ENCODE measurements at places on chromosomes 12 and 14. TPM values are rescaled to one million over a fixed set of nuclear protein-coding genes. Genes with fewer than 3 reads are reported as not detected.

DNA sequence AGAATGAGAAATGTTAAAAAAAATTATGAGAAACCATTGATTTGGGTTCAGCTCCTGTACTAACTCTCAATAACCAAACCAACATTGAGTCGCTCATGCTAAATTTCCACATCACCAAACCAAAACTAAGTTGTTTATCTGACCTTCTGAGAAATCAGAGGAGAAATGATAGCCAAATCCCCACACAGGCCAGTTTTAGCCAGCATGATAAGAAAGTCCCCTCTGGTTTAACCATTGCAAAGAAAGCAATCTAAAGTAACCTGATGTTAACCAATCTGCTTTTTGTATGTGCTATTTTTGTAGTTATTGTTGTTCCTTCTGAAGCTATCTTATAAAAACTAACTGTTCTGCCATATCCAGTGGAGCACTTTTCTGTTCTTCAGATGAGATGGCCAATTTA lies 599.7 kb downstream of the SLC16A7 start:
- H3K4me1 ChIP-seq, result no peaks in the 10 kb centered on the region
- no peak overlapping the region for H3K4me3 ChIP-seq
- H3K36me3 ChIP-seq, result no peaks in the 10 kb centered on the region
- no peak for DNase-seq
- H3K27me3 ChIP-seq, result no peaks in the 10 kb centered on the region

- no peaks in the 10 kb centered on the region for H3K36me3 ChIP-seq
- no peak overlapping the region for H3K4me3 ChIP-seq
- H3K27ac ChIP-seq, result no peak overlapping the region
- H3K4me1 ChIP-seq, result no peaks in the 10 kb centered on the region
- no peak for DNase-seq
- H3K27me3 ChIP-seq, result no peaks in the 10 kb centered on the region
Observed at GRCh38 chr14:103931422-103931821, 3.2 kb downstream of the TDRD9 start.

- H3K27ac ChIP-seq, result no peak overlapping the region
- no peaks in the 10 kb centered on the region for H3K27me3 ChIP-seq
- H3K36me3 ChIP-seq, result no peaks in the 10 kb centered on the region
- no peaks in the 10 kb centered on the region for H3K4me1 ChIP-seq
Observed at GRCh38 chr12:29743801-29744200, 39.9 kb downstream of the TMTC1 start.

DNA sequence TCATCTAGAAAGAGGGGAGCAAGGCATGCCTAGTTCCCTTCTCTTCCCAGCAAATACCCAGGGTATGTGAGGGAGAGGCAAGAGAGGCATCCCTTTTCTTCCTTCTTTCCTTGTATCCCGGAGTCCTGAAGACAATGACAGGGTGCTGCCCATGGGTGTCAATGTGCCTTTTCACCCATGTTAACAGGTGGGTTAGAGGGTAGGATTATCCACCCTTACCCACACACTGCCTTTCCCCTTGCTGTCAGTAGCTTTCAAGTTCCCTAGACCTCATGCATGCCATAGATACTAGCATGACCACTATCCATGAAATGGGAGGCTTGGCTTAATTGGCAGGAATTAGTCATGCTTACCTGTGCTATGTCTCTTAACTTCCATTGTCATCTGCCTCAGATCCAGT lies 36.3 kb upstream of the PCNX1 start:
- H3K36me3 ChIP-seq, result no peaks in the 10 kb centered on the region
- H3K4me1 ChIP-seq, result no peaks in the 10 kb centered on the region
- DNase-seq, result no peak
- no peaks in the 10 kb centered on the region for H3K27me3 ChIP-seq
- H3K4me3 ChIP-seq, result no peak overlapping the region

LYZ gene
- 31.9 TPM for total RNA-seq

DNA sequence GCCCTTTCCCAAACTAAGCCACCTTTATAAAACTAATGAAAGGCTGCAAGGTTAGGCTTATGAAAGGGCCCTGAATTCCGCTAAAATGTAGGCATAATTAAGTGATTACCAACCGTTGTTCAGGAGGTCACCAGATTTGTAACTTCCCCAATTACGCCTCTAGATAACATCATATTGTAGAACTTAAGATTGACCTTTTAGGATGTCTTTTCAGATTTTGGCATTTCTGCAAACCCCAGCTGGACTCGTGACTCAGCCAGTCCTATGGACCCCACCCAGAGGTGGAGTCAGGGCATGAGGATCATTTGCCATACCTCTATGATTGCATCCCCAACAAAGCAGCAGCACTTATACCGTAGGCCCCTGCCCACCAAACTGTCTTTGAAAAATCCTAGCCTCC lies 3.7 kb upstream of the LPCAT3 start:
- H3K27ac ChIP-seq, result no peak overlapping the region
- peaks cover 15% of the 10 kb centered on the region for H3K4me1 ChIP-seq
- no peaks in the 10 kb centered on the region for H3K36me3 ChIP-seq
- DNase-seq, result no peak

NIN gene
- 7.4 TPM for total RNA-seq

DNA sequence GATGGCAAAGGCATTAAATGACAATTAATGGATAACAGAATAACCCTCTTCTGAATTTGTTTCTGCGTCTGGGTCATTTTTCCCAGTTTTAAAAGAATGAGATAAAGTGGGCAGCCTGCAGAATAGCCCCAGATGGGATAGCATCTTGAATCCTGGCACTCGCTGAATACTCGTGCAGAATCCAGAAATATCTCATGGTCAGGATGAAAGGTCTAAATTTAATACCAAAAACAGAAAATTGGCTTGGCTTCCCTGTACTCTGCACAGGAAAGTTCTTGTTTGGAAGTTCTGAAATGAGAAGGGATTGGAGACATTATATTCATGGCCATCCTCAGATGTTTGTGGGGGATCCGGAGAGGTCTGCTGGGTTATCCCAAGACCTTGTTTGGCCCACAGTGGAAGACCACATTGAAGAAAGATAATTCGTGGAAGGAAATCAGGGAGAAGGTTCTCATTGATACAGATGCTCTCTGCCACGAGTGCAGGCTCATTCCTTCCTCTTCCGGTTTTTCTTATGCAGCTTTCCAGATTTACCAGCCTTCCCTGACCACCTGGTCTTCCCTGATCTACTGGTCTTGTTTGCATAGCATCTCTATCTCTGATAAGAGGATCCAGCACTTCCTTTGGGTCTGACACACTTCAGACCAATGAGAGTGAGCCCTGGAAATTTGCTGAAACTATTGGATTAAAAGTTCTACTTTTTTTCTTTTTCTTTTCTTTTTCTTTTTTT lies 6.0 kb upstream of the IFT81 start:
- H3K36me3 ChIP-seq, result no peaks in the 10 kb centered on the region
- DNase-seq, result peak; percentile 57
- H3K4me3 ChIP-seq, result no peak overlapping the region
- no peak overlapping the region for H3K27ac ChIP-seq
- no peaks in the 10 kb centered on the region for H3K27me3 ChIP-seq

- H3K36me3 ChIP-seq, result peaks cover 3% of the 10 kb centered on the region
- no peak overlapping the region for H3K4me3 ChIP-seq
- H3K27me3 ChIP-seq, result no peaks in the 10 kb centered on the region
- no peak for DNase-seq
- peaks cover 11% of the 10 kb centered on the region for H3K4me1 ChIP-seq
Observed at GRCh38 chr14:67602076-67602475, 2.0 kb upstream of the PIGH start.

GRCh38 chr12:100404769-100405407 lies 48.0 kb downstream of the SLC17A8 start:
- no peaks in the 10 kb centered on the region for H3K36me3 ChIP-seq
- H3K27me3 ChIP-seq, result peaks cover 7% of the 10 kb centered on the region
- H3K4me3 ChIP-seq, result no peak overlapping the region
- no peak overlapping the region for H3K27ac ChIP-seq
- DNase-seq, result peak; percentile 79

DNA sequence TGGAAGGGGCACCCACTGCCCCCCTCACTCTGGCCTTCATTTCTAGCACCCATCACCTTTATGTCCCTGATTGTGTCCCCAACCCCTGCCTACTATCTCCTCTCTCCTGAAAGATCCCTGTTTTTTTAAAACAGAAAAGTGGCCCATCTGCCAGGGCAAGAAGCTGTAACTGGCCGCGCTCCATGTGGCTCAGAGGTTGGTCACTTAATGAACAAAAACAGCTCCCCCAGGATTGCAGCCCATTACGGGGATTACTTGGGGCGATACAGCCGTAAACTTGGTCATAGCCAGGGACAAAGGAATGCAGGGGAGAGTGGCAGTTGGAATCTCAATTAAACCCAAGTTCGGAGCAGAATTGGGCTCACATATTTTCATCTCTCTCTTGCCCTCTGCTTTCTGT lies 34.8 kb upstream of the VSX2 start:
- DNase-seq, result no peak
- no peaks in the 10 kb centered on the region for H3K4me1 ChIP-seq
- H3K27me3 ChIP-seq, result no peaks in the 10 kb centered on the region
- H3K36me3 ChIP-seq, result peaks cover 7% of the 10 kb centered on the region
- no peak overlapping the region for H3K27ac ChIP-seq

GRCh38 chr12:34033628-34034296 lies 11.5 kb downstream of the ALG10 start:
- no peak overlapping the region for H3K4me3 ChIP-seq
- H3K27me3 ChIP-seq, result no peaks in the 10 kb centered on the region
- H3K27ac ChIP-seq, result no peak overlapping the region
- peak; percentile 53 for DNase-seq

OTOGL gene
- not detected for total RNA-seq

DNA sequence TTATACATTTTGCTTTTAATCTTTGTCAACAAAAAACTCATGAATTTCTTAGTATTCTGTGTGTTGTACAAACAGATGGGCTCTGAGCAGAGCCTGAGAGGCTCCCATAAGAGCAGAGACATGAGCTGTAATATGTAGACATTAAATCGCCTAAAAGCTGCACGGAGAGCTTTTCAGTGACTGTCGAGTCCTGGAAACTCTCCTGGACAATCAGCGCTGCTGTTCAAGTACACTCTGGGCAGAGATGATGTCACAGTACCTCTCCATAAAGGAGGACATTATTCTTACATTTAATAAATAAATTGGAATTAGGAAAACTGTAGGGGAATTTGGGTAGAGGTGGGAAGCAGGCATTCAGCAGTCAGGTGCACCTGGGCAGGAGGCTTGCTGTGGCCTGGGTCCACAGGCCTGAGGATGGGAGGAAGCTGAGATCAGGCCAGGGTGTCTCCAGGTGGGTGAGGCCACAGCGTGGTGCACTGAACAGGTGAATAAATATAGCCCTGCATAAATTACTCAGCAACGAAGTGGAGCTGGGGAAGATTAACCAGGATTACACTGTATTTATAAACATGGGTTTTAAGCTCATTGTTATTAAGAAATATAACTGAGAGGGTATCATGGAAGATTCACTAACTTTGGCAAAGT lies 13.3 kb upstream of the TCL1A start:
- H3K27ac ChIP-seq, result no peak overlapping the region
- no peak for DNase-seq
- no peaks in the 10 kb centered on the region for H3K36me3 ChIP-seq

DNA sequence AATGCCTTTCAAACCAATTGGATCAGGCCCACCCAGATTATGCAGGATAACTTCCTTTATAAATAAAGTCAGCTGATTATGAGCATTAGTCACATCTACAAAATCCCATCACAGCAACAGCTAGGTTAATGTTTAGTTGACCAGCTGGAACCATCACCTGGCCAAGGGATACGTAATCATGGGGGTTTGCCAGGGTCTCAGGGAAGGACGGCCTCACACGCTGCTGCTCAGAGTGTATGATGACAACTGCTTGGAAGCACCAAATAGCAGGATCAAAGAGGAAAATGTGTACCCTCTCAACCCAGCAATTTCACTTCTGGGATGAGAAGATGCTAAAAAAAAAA lies 162.6 kb downstream of the SLC15A4 start:
- H3K4me3 ChIP-seq, result no peak overlapping the region
- no peaks in the 10 kb centered on the region for H3K36me3 ChIP-seq
- no peak for DNase-seq

DNA sequence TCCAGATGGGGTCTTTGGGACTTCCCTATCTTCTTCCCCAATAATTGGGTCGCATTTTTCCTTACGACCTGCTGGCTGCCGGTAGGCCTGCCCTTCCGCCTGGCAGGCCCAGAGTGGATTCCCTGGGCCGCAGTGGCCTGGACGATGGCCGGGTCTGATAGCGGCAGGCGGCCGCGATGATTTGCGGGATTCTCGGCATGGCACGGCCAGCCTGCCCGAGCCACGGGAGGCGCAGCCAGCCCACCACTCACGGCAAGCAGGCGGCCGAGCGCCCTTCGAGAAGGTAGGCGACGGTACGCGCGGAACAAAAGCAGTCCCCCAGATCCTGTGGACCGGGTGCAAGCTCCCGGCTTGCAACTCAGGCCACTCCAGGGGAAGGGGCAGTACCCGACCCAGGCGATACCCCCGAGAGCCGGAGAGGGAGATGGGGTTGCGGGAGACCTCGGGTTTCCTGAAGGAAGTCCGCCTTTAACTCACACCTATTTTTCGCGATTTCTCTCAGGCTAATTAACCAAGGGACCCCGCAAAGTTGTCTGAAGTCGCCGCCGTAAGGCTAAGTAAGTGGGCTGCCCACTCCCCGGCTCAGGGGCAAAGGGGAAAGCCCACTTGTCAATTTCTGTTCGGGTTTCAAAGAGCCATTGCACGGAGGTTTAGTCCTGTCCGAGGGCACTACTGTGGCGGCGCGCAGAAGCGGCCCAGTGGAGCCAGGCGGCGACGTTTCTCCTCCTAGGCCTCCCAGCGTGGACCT lies 1.4 kb upstream of the GSC start:
- peaks cover 5% of the 10 kb centered on the region for H3K4me1 ChIP-seq
- H3K4me3 ChIP-seq, result no peak overlapping the region
- H3K27me3 ChIP-seq, result peaks cover 60% of the 10 kb centered on the region
- no peaks in the 10 kb centered on the region for H3K36me3 ChIP-seq
